NCI-H2029 (cell line): ENCODE measurements at places on chromosomes 7 and 10.

- no peak for DNase-seq
Observed at GRCh38 chr10:62112963-62113362, 155.7 kb downstream of the RTKN2 start.

DNA sequence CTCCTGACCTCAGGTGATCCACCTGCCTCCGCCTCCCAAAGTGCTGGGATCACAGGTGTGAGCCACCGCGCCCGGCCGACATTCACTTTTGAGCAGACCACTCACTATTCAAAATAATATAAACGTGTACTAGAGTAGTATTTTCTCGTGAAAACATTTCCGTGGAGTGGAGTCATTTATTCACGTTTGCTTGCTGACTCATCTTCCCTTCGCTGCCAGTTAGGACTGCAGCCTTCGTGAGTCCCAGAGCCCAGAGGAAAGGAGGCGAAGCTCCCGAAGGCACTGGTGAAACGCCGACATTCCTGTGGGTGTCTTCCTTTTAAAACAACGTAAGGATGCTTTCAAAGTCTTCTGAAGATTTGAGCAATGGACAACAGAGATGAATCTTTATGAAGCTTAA lies 10.9 kb upstream of the INPP5A start:
- DNase-seq, result no peak

DNA sequence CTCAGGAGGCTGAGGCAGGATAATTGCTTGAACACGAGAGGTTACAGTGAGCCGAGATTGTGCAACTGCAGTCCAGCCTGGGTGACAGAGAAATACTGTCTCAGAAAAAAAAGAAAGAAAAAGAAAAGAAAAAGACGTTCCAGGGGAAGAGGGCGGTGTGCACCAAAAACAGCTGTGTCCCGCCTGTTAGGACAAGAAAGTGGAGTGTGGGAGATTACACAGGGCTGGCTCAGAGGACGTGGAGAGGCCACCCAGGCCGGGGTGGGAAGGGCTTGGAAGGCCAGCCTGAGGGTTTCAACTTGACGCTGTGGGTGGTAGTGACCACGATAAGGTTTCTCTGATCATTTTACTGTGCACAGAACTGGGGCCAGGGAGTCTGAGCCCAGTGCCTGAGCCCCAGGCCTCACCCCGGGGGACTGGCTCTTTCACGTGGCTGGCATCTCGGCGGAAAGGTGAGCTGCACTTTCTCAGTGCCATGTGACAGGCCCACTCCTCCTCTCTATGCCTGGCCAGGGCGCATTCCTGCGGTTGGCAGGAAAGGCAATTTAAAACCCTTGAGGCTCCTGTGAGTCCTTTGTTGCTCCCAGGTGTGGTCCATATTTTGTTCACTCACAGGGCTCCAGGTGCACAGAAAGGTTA lies 13.9 kb downstream of the RHBDD2 start:
- peak; percentile 39 for DNase-seq

- no peak for DNase-seq
Observed at GRCh38 chr10:13092291-13093102, 7.5 kb upstream of the OPTN start.

DNA sequence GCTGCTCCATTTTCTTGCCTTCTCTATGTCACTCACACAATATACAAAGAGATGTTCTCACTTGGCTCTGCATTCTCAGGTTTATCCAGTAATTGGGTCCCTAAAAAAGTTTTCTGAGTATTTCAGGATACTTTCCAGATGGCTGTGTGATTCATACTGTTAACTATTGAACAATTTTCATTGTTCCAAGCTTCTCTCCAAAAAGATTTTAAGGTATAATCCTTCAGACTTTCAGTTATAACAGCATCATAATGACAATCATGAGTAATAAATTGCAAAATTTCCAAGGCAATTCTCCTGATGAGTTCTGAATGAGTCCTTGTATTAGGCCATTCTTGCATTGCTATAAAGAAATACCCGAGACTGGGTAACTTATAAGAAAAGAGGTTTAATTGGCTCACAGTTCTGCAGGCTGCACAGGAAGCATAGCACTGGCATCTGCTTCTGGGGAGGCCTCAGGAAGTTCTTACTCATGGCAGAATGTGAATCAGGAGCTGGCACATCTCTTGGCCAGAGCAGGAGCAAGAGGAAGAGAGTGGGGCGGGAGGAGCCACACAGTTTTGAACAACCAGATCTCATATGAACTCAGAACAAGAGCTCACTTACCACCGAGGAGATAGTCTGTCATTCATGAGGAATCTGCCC lies 148.1 kb downstream of the SLC16A9 start:
- no peak for DNase-seq

- DNase-seq, result no peak
Observed at GRCh38 chr10:76626386-76626785, 1011.2 kb downstream of the KCNMA1 start.

DNA sequence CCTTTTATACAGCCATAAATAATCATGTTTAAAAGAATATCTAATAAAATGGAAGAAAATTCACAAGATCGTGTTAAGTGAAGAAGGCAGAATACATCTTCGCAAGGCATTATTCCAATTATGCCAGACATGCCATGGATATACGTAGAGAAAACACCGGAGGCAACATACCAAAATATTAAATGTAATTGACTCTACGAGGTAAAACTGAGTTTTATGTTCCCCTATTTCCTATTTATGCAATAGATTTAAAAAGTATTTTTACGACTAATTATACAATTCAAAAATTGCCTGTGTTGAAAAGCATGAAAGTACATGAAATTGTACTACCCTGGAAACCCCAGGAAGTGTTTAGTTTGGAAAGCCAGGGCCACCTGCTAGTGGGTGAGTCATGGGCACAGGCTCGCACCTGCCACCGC lies 936 bp upstream of the REPIN1 start:
- no peak for DNase-seq

- no peak for DNase-seq
Observed at GRCh38 chr7:5574770-5575269, 151.2 kb upstream of the TNRC18 start.

GRCh38 chr10:76311752-76312636 lies 880.6 kb downstream of the LRMDA start:
- no peak for DNase-seq
